ENCODE measurements at places on chromosomes 7 and 10. TPM values are rescaled to one million over a fixed set of nuclear protein-coding genes. Genes with fewer than 3 reads are reported as not detected.

Gene CDH23
- 0.24 TPM for total RNA-seq

Gene ING3
- total RNA-seq, result 13.6 TPM

Gene ZNF239
- total RNA-seq, result 7.8 TPM

Gene CYP3A4
- not detected for total RNA-seq

Gene CCT6A
- total RNA-seq, result 72.1 TPM

Gene PSD
- 1.1 TPM for total RNA-seq

Gene CFAP58
- 0.49 TPM for total RNA-seq

Gene CAMK2B
- not detected for total RNA-seq

Gene SPDYE5
- 0.12 TPM for total RNA-seq

Gene SH2B2
- total RNA-seq, result 2.1 TPM

Gene WIPF3
- not detected for total RNA-seq

Gene PLPP4
- total RNA-seq, result 2.1 TPM

Gene ATP5MK
- total RNA-seq, result 154 TPM

Gene HOXA4
- not detected for total RNA-seq

Gene STOX1
- 0.12 TPM for total RNA-seq

Gene FEZF1
- not detected for total RNA-seq

Gene EXOSC1
- 29.9 TPM for total RNA-seq

Gene PDIA4
- total RNA-seq, result 304 TPM

Gene MYH16
- not detected for total RNA-seq

Gene GPR141
- total RNA-seq, result not detected

Gene ARHGEF35
- total RNA-seq, result 2.8 TPM

Gene PROSER2
- not detected for total RNA-seq

Gene ZNRF2
- total RNA-seq, result 28.7 TPM

Gene TMEM236
- total RNA-seq, result not detected

Gene AUTS2
- total RNA-seq, result 22.3 TPM

Gene KCNH2
- not detected for total RNA-seq

Gene CYP2W1
- total RNA-seq, result not detected

Gene C10orf90
- not detected for total RNA-seq

Gene TMEM176A
- 0.12 TPM for total RNA-seq

Gene APBB1IP
- total RNA-seq, result 5.2 TPM

Gene C10orf53
- total RNA-seq, result not detected

Gene MUC12
- total RNA-seq, result under 0.01 TPM

Gene GPNMB
- total RNA-seq, result 284 TPM

Gene PSAP
- 758 TPM for total RNA-seq

Gene NXPH1
- total RNA-seq, result not detected

Gene CNPY1
- not detected for total RNA-seq

Gene TLL2
- under 0.01 TPM for total RNA-seq

Gene TFPI2
- 1.9 TPM for total RNA-seq

Gene ZNF775
- 5.4 TPM for total RNA-seq

Gene ELFN1
- 36.8 TPM for total RNA-seq

Gene FAM180A
- 34.4 TPM for total RNA-seq

Gene PTPRN2
- total RNA-seq, result 0.32 TPM

Gene ENKUR
- not detected for total RNA-seq

Gene C10orf105
- 1.2 TPM for total RNA-seq

Gene TMEM213
- not detected for total RNA-seq

Gene CHAT
- not detected for total RNA-seq

Gene IFIT2
- total RNA-seq, result 11.9 TPM

Gene MRPL43
- total RNA-seq, result 57.1 TPM

Gene DGKI
- total RNA-seq, result 3.5 TPM

Gene ADCYAP1R1
- total RNA-seq, result not detected

Gene SEMA4G
- 1.8 TPM for total RNA-seq

Gene NMT2
- total RNA-seq, result 20.8 TPM
